Kidney capillary endothelial cell (primary cell): ENCODE measurements at places on chromosomes 5 and 9.

- DNase-seq = no peak
These were observed 28.7 kb downstream of the EXOC3 start for GRCh38 chr5:471750-472058.

GRCh38 chr5:137598399-137598798 is 99.3 kb upstream of the SPOCK1 start:
- no peak for DNase-seq

DNA sequence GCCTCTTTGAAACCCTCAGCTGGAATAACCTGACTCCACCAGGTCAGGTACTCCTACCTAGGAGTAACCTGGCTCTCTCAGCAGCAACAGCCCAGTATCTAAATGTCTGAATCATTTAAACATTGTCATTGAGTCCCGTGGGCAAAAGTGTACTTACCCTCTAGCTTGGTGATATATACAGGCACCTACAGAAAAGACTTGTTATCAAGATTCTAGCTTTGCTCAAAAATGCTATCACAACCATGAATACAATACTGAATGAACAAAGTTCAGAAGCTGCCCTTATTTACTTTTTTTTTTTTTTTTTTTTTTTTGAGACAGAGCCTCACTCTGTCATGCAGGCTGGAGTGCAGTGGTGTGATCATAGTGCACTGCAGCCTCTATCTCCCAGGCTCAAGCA is 268.2 kb downstream of the ZNF608 start:
- DNase-seq = no peak

DNA sequence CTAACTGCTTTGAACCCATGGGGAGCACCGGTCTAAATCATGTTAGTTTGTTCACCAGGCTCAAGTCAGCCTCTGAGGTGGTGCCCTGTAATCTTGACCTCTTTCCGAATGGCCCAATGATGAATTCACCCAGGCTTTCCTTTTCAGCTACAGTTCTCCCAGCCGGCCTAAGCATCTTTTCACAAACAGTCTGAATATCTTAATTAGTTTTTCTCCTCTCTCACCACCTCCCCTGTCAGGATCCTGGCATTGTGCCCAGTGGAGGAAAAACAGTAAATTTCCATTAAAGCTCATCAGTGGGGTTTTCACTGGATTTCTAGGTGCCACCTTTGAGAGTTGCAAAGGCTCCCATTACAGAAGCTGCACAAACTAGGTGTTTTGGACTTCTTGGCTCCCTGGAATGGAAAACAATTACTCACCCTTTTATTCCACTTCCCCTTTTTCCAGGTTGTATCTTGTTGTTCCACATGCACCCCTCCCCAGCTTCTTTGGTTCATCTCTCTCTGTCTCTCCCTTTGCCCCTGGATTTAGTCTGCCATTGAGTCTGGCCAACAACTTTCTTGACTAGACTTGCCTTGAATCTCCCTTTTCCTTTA is 69.4 kb upstream of the ADAMTSL1 start:
- DNase-seq = no peak

GRCh38 chr5:115098041-115098702 is 71.5 kb downstream of the TRIM36 start:
- DNase-seq = peak; percentile 40

DNA sequence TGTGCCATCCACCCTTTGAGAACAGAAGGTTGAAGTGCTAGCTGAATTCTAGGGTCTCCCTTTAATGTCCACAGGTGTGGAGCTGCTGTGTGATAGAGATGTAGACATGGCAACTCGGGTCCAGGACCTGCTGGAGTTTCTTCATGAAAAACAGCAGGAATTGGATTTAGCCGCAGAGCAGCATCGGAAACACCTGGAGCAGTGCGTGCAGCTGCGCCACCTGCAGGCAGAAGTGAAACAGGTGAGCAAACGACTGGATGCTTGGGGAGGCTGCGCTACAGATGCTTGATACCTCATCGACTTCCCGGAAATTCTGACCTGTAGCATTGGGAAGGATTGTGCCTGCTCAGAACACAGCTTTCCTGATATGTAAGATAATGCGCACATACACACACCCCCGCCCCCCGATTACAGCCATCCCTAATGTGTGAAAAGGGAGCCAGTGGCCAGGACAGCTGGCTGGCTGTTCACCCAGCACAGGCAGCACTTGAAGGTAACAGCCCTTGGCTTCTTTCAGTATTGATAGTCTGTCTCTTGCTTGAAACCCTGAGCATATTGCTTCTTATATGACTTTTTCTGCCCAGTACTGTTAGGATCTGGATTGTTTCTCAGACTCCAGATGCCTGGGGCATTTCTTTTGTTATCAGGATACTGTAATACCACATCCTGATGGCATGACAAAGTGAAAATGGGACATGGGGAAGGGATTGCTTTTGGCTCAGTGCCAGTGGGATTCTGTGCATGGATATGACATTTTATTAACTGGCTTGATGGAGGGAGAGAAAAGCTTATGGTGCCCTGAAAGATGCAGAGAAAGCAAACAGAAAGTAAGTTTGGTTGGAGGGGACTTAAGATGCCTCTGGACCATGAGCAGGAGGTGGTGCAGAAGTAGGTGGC is 216.8 kb upstream of the OTULINL start:
- no peak for DNase-seq

DNA sequence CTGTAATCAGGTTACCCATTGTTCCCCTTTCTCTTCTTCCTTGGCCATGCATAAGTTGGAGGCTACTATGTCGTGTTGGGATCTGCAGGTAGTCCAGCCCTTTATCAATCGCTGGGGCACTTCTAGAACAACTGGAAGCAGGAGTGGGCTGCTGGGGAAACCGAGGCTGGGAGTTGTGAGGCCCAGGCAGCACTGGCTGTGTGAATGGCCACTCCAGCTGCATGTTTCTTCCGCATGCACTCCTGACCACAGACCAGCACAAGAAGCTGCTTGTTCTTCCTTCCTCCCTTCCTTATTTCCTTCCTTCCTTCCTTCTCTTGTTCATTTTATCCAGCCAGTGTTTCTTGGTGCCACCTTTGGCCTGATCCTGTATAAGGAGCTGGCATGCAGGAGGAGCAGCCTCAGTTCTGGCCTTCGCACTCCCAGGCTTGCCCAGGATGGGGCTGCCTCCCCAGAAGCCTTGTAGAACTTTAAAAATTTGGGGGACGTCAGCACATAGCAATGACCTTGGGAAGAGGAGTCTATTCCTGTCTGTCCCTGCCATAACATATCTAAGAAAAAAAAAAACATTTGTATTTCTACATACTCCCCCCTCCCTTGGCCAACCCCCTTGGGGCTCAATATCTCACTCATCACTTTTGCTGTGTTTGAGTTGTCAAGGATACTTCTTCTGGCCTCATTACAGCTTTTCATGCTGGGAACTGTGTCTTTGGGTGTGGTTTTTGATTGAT is 20.8 kb upstream of the CXCL14 start:
- no peak for DNase-seq

- DNase-seq = no peak
These were observed 457.7 kb upstream of the CHD1 start for GRCh38 chr5:99386406-99387077.

GRCh38 chr5:73939557-73939956 is 313.6 kb downstream of the ARHGEF28 start:
- DNase-seq = no peak

GRCh38 chr5:55895346-55895745 is 44.2 kb downstream of the IL31RA start:
- DNase-seq = peak; percentile 59

- no peak for DNase-seq
These were observed 49.3 kb downstream of the F2R start for GRCh38 chr5:76765249-76765648.

GRCh38 chr5:14506140-14506538 is 75.5 kb upstream of the OTULINL start:
- no peak for DNase-seq

DNA sequence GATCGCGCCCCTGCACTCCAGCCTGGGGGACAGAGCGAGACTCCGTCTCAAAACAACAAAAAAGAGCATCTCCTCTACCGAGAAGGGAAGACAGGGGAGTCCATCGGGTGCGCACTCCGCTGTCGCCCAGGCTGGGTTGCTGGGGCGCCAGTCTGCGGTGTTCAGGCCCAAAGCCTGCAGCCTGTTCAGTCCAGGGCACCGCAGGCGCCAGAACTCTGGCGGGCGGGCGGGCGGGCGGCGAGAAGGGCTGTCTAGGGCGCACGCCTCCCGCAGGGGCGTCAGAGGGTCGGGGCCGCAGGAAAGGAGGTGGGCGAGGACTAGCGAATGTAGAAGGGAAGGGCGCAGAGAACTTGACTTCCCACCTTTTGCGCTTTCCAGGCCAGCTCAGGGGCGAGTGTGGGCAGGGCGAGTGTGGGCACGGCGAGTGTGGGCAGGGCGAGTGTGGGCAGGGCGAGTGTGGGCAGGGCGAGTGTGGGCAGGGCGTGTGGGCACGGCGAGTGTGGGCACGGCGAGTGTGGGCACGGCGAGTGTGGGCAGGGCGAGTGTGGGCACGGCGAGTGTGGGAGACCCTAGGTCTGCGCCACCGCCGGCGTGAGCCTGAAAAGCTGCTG is 10.5 kb downstream of the PROP1 start:
- no peak for DNase-seq

DNA sequence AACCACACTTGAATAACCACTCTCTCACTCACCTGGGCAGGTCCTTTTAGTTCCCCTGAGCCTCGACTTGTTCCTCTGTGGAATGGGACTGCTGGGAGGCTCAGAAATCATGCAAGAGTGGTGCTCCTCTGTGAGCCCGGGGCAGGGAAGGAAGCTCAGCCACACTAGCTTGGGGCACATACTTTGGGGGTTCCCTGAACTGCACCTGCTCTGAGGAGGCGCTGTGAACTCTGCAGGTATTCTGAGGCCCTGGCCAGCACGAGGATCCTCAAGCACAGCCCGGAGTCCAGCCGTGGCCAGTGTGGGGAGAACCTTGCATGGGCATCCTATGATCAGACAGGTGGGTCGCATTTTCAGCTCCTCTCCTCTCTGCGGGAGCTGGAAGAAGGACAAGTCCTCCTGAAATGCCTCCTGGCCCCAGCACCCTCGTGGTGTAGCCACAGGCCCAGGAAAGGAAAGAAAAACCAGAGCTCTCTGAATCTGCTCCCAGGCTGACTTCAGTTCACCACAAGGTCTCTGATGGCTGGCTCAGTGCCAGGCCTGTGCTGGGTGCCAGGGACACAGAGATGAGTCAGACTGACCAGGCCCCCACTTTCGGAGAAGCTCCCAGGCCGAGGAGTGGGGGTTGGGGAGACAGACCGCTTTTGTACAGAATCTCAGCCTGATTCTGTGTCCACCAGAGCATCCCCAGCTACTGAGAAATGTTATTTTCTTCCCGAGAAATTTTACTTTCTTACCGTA is 11.9 kb downstream of the GLIPR2 start:
- peak; percentile 77 for DNase-seq

- no peak for DNase-seq
These were observed 63.2 kb upstream of the GHR start for GRCh38 chr5:42360056-42360455.

- no peak for DNase-seq
These were observed 435.1 kb upstream of the CDH9 start for GRCh38 chr5:27473307-27474046.

GRCh38 chr9:112719696-112720095 is 1.8 kb upstream of the INIP start:
- DNase-seq = no peak

DNA sequence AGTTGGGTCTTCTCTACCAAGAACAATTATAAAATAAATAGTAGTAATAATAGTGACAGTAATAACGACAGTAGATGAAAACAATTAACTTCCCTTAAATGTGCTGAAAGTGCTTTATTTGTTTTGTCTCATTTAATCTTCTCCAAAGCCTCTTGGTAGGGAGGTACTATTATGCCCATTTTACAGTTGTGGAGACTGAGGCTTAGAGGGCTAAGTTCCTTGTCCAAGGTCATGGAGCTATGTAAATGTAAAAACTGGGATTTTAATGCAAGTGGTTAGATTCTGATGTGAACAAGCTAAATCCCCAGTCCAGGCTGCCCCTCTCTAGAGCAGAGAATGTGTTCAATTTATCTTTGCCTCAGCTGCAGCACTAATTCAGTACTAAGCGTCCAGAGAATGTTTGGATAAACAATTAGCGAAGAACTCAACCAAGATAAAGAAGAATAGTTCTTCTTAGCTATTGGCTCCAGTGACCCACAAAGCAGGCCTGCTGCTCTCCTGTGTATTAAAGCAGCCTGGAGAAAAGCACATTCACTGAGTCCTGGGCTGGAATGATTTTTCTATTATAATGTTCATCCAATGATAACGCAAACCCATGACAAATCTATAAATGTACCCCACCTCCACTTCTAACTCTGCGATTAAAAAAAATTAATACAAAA is 68.8 kb downstream of the NPR3 start:
- no peak for DNase-seq

- no peak for DNase-seq
These were observed 103.2 kb downstream of the MCTP1 start for GRCh38 chr5:95181644-95182043.

DNA sequence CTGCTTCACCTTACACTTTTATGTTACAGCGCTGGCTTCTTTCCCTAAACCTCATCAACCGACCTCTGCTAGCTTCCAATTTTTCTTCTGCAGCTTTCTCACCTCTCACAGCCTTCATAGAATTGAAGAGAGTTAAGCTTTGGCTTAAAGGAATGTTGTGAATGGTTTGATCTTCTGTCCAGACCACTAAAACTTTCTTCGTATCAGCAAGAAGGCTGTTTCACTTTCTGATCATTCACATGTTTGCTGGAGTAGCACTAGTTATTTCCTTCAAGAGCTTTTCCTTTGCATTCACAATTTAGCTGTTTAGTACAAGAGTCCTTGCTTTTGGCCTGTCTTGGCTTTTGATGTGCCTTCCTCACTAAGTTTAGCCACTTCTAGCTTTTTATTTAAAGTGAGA is 49.5 kb downstream of the NR3C1 start:
- DNase-seq = no peak

DNA sequence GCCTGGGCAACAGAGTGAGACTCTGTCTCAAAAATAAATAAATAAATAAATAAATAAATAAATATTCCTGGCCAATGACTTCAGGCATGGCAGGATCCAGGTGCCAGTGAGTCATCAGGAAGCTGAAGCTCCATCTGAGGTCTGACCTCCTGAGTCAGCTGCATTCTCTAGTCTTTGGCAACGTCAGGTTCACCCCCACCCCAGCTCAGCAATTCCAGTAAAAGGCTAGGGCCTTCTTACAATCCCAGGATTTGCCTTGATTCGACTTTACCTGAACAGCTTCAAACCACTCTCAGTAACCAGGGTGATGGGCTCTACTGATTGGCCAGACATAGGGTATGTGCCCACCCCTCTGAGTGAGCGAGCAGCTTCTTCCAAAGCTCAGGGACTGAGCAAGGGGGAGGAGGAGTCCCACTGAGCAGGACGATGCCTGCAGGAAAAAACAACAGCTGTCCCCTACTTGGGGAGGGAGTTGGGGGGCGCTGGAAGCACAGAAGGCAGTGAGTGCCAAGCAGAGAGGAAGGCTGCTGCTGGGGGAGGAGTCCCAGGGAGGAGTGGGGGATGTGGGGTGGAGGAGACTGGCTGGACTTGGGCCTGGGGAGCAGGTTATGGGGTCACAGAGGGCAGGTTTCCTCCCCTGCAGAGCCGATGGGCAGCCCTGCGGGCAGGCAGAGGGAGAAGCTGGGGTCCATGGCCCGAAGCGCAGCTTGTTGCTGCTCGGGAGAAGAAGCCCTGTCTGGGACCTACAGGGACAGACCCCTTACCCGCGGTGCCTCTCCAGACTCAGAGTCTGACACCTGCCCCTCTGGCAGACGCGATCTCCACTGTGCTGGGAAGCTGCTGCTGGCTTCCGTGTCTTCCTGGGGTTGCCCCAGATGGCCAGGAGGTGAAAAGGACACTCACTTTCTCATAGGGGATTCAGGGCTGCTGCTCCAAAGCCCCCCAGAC is 25.9 kb upstream of the UNC5A start:
- peak; percentile 96 for DNase-seq
